Activated naive CD8-positive, alpha-beta T cell treated with anti-CD3 and anti-CD28 coated beads for 36 hours (primary cell): ENCODE measurements at places on chromosomes 2 and 18.
A peak's percentile ranks its signal among the peaks of the same experiment; 100 is the strongest.

DNA sequence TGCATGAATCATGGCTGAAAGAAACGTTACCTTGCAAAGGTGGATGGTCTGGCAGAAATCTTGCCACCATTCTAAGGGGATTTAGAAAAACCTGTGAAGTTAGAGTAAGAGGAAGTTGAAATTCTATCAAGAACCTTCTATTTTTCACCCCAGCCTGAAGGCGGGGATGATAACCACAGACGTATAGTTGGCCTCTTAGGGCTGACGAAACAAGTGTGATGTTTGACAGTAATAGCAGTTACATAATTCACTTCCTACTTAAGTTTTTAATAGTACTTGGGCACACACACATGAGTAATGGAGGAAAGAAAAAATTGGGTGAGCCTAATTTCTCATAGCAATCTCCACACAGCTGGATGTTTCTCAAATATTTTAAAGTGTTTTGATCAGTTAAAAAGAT is 336.6 kb upstream of the SALL3 start:
- H3K4me1 ChIP-seq: peaks cover 20% of the 10 kb centered on the region
- H3K27ac ChIP-seq: peak overlapping the region; percentile 37
- H3K4me3 ChIP-seq: peak overlapping the region; percentile 25
- H3K36me3 ChIP-seq: no peaks in the 10 kb centered on the region

DNA sequence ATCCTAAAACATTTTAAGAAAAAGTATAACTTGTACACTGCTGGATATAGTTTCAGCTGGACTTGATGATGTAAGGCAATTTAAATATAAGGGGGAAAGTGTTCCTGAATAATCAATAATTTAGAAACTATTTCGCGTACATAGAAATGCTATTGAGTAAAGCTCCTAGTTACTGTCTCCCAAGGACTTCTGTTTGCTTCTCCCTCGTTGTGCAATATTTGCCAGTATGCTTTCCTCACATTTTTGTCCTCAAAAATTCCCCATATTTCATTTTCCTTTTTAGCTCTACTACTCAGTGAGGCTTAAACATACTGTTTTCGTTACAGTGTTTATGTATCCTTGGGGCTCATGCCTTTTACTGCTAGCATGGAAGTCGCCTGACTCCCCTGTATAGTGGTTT is 36.9 kb downstream of the ATP9B start:
- no peaks in the 10 kb centered on the region for H3K27me3 ChIP-seq
- DNase-seq: no peak
- no peak overlapping the region for H3K27ac ChIP-seq

DNA sequence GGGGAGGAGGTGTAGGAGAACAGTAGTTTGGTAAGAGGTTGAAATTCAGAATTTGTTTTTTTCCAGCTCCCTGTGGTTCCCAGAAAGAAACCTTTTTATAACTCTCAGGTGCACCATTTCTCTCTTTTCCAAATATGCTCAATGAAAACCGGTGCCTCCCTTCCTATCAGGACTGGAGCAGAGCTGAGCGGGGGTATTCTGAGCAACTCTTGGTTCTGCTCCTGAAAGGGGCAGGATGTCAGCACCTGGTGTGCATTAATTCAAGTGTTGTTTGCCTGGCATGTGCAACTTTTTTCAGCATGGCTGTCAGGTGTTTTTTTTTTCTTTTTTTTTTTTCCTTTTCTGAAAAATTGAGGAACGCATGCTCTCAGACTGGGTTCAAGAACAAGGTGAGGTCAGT is 74.1 kb downstream of the MAPK4 start:
- no peak for DNase-seq
- no peaks in the 10 kb centered on the region for H3K36me3 ChIP-seq
- H3K4me3 ChIP-seq: no peak overlapping the region
- no peaks in the 10 kb centered on the region for H3K27me3 ChIP-seq

DNA sequence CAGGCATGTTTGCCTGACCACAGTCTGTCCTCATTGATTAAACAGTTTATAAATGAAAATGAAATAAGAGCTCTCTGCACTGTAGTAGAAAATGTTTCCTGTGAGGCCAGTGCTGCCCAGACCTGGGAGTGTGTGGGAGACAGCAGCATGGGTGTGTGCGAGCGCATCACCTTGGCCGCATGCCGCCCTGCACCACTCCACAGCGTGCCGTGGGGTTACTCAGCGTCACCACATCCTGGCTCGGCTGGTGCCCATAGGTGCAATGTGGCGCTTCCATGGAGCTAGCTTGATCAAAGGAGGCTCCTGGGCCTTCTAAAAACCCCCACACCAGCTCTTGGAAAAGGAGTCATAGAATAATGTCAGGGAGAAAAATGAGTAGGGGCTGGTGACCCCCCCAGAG is 76.0 kb upstream of the EPC2 start:
- H3K27ac ChIP-seq: no peak overlapping the region
- no peak overlapping the region for H3K4me3 ChIP-seq
- H3K4me1 ChIP-seq: peaks cover 13% of the 10 kb centered on the region
- no peaks in the 10 kb centered on the region for H3K36me3 ChIP-seq
- peak; percentile 18 for DNase-seq

DNA sequence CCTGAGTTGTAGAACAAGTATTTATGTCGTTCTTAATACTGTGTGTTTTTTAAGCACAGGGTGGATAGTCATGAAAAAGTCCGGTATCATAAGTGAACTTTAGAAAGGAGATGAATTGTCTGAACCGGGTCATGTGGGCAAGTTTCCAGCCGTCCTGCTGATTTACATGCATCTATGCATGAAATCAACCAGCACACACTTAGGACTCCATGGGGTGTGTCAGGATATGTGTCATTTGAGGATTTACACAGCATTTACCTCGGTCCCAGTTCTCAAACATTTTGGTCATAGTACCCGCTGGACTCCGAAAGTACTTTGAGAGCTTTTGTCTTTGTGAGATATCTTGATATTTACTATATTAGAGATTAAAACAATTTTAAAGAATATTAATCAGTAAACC is 47.5 kb upstream of the TWSG1 start:
- H3K36me3 ChIP-seq: peaks cover 26% of the 10 kb centered on the region
- H3K4me1 ChIP-seq: no peaks in the 10 kb centered on the region
- no peak overlapping the region for H3K4me3 ChIP-seq
- DNase-seq: no peak
- H3K27ac ChIP-seq: no peak overlapping the region

DNA sequence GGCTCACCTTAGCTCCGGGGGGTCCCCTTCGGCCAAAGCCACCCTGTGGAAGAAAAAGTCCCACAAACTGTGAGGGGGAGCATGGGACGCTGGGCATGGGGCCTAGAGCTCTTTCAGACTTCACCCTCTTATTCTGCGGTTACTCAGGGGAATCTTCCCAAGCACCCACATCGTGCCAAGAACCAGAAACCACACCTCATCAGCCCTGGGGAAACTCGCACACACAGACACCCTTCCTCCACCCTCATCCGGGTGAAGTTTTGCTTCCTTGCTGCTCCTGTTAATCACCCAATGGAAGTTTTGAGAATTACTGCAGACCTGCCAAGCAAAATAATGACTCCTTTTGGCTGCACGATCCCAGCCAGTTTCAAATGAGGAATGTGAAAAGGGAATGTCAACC is 59.1 kb downstream of the COL6A3 start:
- no peaks in the 10 kb centered on the region for H3K36me3 ChIP-seq
- no peak overlapping the region for H3K27ac ChIP-seq
- no peak for DNase-seq

GRCh38 chr2:127658641-127659407 is 12.9 kb downstream of the GPR17 start:
- peaks cover 28% of the 10 kb centered on the region for H3K27me3 ChIP-seq
- H3K4me1 ChIP-seq: peaks cover 3% of the 10 kb centered on the region
- no peak overlapping the region for H3K27ac ChIP-seq
- no peak overlapping the region for H3K4me3 ChIP-seq
- H3K36me3 ChIP-seq: no peaks in the 10 kb centered on the region
- no peak for DNase-seq

- H3K27ac ChIP-seq: no peak within 1 kb of the TSS
- DNase-seq: no peak
- peaks cover 45% of the 10 kb centered on the region for H3K4me1 ChIP-seq
- peaks cover 17% of the 10 kb centered on the region for H3K27me3 ChIP-seq
- H3K36me3 ChIP-seq: peaks cover 4% of the 10 kb centered on the region
Observed at GRCh38 chr2:241869087-241869961, at the start of gene RTP5. Gene RTP5, plus strand, starts transcription at chr2:241869729. Its CDS starts 28 bp downstream, at chr2:241869757.

DNA sequence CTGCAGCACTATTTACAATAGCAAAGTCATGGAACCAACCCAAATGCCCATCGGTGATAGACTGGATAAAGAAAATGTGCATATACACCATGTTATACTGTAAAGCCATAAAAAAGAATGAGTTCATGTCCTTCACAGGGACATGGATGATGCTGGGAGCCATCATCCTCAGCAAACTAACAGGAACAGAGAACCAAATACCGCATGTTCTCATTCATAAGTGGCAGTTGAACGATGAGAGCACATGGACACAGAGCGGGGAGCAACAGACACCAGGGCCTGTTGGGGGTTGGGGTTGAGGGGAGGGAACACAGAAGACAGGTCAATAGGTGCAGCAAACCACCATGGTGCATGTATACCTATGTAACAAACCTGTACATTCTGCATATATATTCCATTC is 33.5 kb downstream of the HNMT start:
- no peaks in the 10 kb centered on the region for H3K4me1 ChIP-seq
- H3K36me3 ChIP-seq: no peaks in the 10 kb centered on the region

DNA sequence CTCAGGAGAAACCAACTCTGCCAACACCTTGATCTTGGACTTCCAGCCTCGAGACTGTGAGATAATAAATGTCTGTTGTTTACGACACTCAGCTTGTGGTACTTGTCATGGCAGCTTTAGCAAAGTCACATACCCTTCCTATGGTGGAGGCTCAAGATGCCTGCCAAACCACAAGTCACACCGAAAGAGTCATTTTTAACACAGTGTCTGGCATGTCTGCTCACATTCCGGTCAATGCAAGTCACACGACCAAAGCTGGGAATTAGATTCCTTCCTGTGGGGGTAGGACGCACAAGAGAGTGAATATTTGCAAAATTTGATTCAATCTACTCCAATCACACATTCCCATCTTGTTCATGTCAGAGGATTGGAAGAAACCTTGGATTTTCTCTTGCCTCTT is 24.6 kb downstream of the KCNE4 start:
- H3K4me1 ChIP-seq: no peaks in the 10 kb centered on the region
- no peak overlapping the region for H3K4me3 ChIP-seq
- no peaks in the 10 kb centered on the region for H3K36me3 ChIP-seq
- H3K27ac ChIP-seq: no peak overlapping the region

DNA sequence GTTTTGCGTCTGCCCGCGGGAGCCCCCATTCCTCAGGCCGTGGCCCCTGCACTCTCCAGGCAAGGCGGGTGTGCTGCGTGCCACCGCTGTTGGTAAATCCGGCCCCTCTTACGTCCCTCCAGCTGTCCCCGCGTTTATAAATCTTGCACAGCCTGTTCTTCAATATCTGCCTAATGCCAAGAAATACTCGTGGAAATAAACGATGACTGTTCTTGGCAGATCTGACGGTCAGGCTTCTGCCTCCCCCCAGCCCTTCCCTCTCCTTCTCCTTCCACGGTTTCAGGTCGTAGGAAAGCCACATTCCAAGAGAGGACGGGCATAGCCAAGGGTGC is 20.5 kb downstream of the ODC1 start:
- no peaks in the 10 kb centered on the region for H3K36me3 ChIP-seq
- H3K27me3 ChIP-seq: peaks cover 4% of the 10 kb centered on the region
- H3K27ac ChIP-seq: no peak overlapping the region

- H3K36me3 ChIP-seq: peaks cover 14% of the 10 kb centered on the region
- H3K27me3 ChIP-seq: no peaks in the 10 kb centered on the region
- no peak for DNase-seq
- peaks cover 10% of the 10 kb centered on the region for H3K4me1 ChIP-seq
Observed at GRCh38 chr2:144117086-144117485, 402.8 kb downstream of the ZEB2 start.

DNA sequence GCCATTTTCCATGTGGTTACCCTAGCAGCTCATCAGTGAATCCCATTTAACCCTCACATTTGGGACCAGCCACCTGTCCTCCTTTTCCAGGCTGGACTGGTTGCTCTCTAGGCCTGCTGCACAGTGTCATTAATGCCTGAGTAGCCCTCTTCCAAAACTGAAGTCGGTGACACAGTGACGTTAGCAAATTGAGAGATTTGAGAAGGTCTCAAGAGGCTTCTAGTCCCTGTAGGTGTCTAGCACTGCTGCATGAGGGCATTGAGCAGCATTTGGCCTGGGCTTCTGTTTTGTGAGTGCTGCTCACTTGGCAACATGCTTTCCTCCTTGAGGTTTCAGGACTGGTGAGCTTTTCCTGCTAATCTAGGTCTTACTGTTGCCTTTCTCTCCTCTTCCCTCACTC is 36.7 kb downstream of the PKP4 start:
- peaks cover 3% of the 10 kb centered on the region for H3K36me3 ChIP-seq
- H3K4me3 ChIP-seq: no peak overlapping the region
- DNase-seq: no peak
- no peak overlapping the region for H3K27ac ChIP-seq
- peaks cover 5% of the 10 kb centered on the region for H3K4me1 ChIP-seq

DNA sequence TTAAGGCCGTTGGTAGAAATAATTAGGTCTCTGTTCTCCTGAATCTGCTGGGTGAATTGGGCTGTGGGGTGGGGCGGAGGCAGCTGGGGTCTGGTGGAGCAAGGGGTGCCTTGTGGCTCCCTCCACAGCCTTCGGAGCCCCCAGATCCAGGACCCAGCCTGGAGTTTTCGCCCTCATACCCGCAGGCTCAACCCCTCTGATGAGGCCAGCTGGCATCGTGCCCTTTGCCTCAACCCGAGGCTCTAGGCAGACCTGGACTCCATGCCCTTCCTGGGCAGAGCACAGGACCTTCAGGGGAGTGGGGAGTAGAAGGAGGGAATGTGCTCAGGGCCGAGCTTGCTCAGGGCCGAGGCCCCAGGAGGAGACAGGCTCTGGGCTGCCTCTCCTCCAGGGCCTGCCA is 50.3 kb upstream of the SMAD7 start:
- no peak overlapping the region for H3K27ac ChIP-seq
- no peak for DNase-seq
- H3K27me3 ChIP-seq: peaks cover 5% of the 10 kb centered on the region

- H3K36me3 ChIP-seq: no peaks in the 10 kb centered on the region
- H3K4me3 ChIP-seq: no peak overlapping the region
- DNase-seq: no peak
Observed at GRCh38 chr18:30969670-30970170, 72.8 kb downstream of the DSC3 start.

DNA sequence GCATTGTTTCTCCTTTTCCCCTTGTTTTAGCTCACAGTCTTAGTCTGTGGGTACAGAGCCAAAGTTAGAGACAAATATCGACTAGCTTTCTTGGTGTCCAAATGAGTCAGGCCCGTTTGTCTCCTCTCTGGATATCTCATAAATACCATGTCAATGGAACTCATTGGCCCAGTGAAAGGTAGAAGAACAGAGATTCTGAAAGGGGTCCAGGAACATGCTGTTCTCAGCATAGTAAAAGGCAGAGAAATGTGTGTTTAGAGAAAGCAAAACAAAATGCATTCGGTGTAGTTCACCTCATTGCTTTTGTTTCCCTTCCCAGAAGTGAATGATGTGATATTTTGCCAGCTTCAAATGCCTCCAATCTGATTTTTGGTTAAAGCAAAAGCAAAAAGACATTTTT is 238.6 kb upstream of the SLC8A1 start:
- H3K27ac ChIP-seq: no peak overlapping the region
- peaks cover 2% of the 10 kb centered on the region for H3K36me3 ChIP-seq
- H3K27me3 ChIP-seq: no peaks in the 10 kb centered on the region
- no peak overlapping the region for H3K4me3 ChIP-seq
- no peak for DNase-seq
